ENCODE measurements at places on chromosomes 5 and 9.
A peak's percentile ranks its signal among the peaks of the same experiment; 100 is the strongest.

- no peak for DNase-seq
Measured at GRCh38 chr9:111831371-111832108, 36.8 kb upstream of the SHOC1 start.

DNA sequence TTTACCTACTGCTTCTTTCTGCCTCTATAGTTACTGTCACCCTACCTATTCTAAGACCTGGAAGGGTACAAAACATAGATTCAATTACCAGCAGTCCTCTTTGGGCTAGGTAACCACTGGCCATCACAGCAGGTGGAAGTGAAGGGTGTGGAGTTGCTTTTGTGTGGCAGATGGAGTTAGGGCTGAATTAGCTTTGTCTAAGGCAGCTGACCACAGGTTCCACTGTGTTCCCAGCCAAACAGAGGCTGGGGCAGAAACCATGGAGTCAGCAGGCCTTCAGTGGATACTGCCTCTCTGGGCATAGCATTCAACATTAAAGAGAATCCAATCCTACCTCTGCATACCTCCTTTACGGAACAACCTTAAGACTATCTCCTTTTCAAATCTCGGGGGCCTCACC is 254.2 kb downstream of the RFX3 start:
- DNase-seq = no peak

DNA sequence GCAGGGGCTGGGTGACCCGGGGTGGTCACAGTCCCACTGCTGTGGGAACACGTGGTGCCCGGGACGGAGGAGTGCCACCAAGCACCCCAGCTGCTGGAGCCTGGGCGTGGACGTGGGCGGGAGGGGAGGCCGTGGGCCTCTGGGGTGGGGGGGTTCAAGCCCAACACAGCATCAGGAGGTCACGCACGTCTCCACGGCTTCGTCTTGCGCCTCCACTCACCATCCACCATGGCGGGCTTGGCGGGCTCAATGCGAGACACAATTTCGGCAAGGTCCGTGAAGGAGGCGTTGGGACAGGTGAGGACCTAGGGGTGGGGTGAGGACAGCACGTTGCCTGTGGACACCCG is 2.2 kb upstream of the NSMF start:
- no peak for DNase-seq

GRCh38 chr5:94903726-94904125 is 285.3 kb downstream of the SLF1 start:
- peak; percentile 61 for DNase-seq

DNA sequence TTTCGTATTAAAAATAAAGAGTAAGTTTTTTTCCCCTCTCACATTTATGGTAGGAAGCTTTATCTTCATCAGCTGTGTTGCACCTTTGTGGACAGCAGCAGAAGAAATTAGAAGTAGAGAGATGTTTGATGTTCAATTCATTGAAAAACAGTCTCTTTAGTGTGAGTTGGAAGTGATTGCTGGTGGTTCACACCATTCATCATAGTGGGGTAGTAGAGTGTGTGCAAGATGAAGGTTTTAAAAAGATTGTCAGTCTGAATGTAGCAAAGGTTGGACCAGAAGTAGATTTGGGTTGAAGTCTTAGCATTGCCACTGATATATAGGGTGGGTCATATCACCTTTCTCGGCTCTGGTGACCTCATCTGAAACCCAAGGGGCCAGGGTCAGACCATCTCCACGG is 10.4 kb downstream of the ARHGEF28 start:
- no peak for DNase-seq

DNA sequence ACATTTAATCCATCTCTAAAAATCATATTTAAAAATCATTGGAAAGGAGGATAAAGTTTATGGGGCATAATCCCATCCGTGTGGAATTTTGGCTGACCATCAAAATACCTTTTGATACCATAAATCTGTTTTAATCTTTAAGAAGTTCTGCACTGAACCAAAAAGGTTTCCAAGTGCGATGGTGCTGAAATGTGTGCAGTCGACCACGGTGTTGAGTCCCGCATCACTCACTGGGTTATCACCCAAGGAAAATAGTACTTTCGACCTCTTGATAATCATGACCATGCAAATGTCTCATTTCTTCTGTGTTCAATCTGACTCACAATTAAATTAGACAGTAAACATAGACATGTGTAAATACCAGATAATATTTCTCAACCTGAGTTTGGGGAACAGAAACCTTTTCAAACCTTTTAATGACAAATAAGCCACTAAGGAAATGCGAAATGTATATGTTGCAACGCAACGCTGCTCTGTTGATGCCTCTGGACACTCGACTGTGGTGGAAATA is 62.0 kb upstream of the CDH6 start:
- no peak for DNase-seq

DNA sequence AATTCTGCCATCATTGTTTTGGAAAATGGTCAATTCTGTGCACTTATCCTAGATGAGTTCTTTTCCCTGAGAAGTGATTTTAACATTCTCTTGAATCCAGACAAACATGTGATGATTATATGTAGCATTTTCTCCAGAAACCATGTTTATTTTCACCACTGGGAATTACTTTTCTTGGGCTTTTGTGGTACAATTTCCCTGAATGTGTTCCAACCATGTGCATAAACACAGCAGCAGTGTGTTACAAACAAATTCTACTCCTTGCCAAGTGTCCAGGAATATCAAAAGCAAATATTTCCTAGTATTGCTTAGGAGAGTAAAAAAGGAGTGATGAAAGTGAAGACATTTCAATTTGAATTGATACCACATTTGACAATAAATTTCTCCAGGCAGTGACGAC is 50.4 kb downstream of the NXNL2 start:
- DNase-seq = no peak

- no peak for DNase-seq
Measured at GRCh38 chr5:19258686-19259085, 729.3 kb downstream of the CDH18 start.

GRCh38 chr5:5306696-5307095 is 115.8 kb upstream of the ICE1 start:
- no peak for DNase-seq

- DNase-seq = no peak
Measured at GRCh38 chr5:138685193-138685745, 68.0 kb upstream of the CTNNA1 start.

- DNase-seq = no peak
Measured at GRCh38 chr5:72722792-72723452, 93.5 kb upstream of the TNPO1 start.

Data from Ammon's horn (tissue), 1 donor.